DMS79 (cell line): ENCODE measurements at places on chromosomes 6 and 20.

DNA sequence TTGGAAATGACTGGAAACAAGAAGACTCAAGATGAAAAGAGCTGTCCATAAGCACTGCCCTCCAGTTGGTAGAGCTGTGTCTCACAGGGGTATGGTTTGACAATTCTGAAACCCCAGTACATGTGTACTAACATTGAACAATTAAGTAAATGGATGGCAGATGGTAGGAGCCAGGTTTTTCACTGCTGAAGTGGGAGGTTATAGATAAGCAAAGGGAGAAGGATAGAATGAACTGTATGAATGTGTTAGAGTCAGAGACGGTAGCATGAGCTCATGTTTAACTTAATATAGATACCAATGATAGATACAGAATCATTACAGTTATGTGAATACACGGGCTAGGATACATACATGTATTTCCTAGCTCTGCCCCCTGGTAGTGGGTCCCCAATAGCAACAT is 95.0 kb upstream of the SIRPA start:
- DNase-seq = no peak

GRCh38 chr20:49669601-49670189 is 44.0 kb downstream of the B4GALT5 start:
- DNase-seq = no peak

DNA sequence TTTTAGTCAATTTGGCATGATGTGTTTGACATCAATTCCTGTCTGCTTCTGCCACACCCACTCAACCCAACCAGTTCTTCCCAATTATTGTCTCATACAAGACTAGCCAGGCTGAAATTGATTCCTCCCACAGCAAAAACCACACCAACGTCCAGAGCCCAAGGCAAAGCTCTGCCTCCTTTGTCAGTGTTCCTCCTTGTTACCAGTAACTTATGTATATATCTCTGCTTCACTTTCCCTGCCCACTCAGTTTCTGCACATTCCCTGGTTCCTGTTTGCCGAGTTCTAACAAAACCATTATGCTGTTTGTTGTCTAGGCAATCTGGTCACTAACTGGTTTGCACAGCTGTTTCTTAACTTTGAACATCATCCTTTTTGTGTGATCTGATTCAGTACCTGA is 547.9 kb upstream of the PTCHD4 start:
- DNase-seq = no peak

DNA sequence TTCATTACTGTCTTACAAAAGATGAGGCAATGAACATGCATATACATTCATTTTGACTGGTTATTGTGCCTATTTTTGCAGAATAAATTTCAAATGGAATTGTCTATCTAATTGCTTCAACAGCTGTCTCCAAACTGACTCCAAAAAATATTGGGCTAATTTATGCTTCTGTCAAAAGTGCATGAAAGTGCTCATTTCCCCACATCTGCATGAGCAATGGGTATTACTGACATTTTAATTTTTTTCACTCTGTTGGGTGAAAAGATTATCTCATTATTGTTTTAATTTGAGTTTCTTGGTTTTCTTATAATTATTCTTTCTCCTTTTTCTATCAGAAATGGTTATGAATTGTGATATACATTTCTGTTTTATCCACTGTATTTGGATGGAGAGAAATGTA is 404.2 kb downstream of the QKI start:
- DNase-seq = no peak

- no peak for DNase-seq
Observed at GRCh38 chr20:59515013-59515905, 89.1 kb upstream of the PHACTR3 start.

- no peak for DNase-seq
Observed at GRCh38 chr6:158022749-158023596, 41.3 kb downstream of the SYNJ2 start.

DNA sequence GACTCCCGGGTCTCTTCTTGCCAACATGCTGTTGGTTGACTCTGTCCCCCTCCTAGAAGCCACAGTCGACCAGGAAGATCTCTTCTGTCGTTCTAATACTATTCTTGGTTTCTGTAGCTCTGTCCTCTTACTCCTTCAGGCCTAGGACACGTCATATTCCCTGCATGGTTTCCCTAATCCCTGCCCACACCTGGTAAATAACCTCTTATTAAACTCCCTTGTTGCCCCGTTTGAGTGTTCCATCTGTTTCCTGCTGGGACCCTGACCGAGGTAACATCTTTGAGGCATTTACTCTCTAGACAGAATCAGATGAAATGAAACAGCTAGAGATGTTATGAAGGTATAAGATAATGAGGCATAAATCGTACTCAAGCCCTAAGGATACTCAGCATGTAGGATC is 68.1 kb downstream of the PLCB4 start:
- DNase-seq = no peak

GRCh38 chr20:52251136-52251700 is 59.6 kb upstream of the ZFP64 start:
- no peak for DNase-seq

DNA sequence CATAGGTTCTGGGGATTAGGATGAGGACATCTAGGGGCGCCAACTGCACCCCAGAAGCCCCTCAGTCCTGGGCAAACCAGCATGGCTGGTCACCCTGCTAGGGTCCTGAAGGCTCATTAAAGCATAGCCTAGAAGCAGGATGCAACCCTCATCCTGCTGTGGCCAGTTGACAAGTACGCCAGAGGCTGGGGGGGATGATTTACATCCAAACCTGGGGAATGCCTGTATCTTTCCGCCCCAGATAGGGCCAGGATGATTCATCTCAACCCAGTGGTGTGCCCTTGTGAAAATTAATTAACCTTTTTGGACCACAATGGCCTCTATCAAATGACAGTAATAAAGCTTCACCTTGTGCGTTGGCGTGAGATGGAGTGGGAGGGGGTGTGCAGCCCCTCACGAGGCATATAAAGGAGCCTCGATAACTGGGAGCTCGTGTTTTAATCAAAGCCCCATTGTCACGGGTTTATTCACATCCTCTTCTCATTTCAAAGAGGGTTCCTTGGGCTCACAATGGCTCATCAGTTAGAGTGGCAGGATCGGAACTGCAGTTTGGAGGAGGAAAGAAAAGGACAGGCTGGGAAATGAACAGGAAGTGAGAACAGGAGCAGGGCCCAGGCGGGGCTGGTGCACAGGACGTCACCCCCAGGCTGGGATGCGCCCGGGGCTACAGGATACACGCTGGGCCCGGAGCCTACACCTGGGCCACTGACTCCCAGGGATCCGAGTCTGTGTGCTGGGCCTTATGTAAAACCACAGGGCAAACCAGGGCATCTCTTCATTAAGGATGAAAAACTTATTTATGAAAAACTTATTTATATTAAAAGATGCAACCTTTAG is 121.8 kb upstream of the PHACTR3 start:
- DNase-seq = no peak

DNA sequence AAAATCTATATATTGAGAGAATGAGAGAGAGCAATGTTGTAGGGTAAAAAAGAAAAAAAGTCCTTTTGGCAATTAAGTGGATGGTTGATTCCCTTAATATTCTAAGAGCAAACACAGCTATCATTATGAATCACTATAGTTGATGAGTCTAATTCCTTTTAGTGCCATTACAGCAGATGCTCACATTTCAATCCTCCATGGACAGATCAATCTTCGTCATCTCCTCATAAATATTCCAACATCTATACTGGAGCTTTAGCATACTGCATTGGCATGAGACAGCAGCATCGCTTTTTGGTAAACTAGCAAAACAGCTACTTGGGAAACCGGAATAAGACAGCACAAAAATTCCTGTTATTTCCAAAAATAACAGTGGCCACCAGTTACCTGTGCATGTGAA is 796.7 kb downstream of the QKI start:
- DNase-seq = no peak

- DNase-seq = no peak
Observed at GRCh38 chr20:6533761-6534479, 233.6 kb upstream of the BMP2 start.

- no peak for DNase-seq
Observed at GRCh38 chr6:135231469-135231844, 50.3 kb downstream of the MYB start.

DNA sequence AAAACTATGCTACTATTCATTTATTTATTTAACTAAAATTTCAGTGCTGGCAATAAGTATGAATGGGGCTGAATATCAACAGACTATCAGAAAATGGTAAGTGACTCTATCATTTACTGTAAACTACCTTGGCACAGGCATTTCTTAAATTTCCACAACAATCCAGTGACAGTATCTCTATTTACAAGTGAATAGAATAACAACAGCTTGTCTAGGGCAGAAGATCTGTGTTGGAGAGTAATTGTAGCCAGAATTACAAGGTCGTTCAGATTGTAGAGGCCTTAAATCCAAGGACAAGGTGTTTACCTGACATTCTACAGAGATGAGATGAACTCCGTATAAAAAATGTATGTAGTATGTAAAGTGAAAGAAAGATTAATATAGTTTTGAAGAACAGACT is 193.8 kb upstream of the SIM1 start:
- DNase-seq = no peak

- DNase-seq = no peak
Observed at GRCh38 chr6:148500402-148500801, 157.8 kb downstream of the SASH1 start.

GRCh38 chr6:30490026-30490876 is 942 bp downstream of the HLA-E start:
- DNase-seq = no peak

DNA sequence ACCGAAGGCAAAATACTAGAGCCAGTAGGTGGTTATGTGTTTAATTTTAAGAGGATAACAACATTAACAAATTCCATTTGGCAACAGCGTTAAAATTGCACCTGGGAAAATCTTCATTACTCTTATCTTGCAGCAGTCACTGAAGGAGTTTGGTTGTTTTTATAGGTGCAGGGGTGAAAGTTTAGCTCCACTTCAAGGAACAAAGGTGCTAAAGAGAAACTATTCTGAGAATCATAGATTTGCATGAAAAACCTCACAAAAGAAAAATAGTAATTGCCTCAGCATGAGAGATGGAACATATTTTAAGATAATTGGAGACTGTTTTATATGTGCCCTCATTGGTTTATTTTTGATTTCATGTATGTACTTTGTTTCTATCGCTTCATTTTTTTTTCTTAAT is 444.4 kb downstream of the UTRN start:
- DNase-seq = no peak

DNA sequence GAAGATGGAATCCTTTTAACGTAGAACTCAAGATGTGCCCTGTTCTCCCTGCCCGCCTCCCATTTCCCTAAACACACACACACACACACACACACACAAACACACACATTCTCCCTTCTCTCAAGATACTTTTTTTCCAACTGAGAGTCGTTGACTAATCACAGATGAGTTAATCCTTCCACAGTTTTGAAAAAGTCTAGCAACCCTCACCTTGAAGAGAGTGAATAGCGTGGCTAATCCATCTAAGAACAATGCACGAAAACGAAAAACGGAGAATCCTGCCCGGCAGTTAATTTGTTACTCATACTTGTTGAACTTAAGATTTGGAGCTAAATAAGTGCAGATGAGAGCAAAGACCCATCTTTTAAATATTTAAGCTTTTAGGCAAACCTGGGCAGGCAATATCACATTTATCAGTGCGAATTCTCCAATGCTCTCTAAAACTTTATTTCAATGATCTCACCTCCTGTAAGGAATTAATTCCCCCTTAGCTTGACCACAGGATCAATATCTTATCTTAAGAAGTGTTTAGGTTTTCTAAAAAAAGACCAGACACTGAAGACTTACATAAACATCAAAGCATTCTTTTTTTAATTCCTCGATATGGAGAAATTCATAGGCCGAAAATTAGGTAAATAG is 1.1 kb downstream of the AGPAT4 start:
- DNase-seq = peak; percentile 26

GRCh38 chr6:8743170-8743745 is 307.9 kb upstream of the SLC35B3 start:
- no peak for DNase-seq

DNA sequence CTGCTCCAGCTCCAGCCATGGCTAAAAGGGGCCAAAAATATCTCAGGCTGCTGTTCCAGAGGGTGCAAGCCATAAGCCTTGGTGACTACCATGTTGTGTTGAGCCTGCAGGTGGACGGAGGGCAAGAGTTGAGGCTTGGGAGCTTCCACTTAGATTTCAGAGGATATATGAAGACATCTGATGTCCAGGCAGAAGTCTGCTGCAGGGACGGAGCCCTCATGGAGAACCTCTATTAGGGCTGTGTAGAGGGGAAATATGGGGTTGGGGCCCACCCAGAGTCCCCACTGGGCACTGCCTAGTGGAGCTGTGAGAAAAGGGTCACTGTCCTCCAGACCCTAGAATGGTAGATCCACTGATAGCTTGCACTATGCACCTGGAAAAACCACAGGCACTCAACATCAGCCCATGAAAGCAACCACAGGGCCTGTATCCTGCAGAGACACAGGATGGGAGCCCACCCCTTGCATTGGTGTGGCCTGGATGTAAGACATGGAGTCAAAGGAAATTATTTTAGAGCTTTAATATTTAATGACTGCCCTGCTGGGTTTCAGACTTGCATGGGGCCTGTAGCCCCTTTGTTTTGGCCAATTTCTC is 70.5 kb downstream of the NINL start:
- no peak for DNase-seq

DNA sequence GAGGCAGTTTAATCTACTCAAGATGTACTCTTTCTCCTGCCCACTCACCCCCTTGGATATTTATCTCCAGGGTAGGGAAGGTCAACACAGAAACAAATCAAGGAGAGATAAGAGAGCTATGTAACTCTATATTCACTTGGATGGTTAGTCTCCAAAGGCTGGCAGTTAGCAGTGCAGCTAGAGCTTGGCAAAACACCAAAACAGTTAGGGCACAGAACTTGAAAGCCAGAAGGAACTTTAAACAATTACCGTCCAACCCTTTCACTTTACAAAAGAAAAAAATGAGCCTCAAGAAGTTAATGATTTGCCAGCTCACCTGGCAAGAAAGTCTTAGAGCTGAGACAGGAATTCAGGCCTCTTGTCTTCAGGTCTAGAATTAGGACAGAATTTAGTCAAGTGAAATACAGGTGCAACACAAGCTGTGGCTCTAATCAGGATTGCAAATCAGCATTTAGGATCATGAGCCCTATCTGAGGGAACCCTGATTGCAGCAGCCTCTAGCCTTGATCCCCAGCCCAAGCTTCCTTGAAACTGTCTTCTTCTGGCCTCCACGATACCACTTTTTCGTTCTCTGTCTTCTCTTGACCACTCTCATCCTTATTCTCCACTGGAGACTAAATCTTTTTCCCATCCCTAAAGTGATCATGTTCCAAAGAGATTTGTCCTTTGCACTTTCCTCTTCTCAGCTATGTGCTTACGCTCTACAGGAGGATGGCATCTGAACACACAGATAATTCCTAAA is 14.9 kb downstream of the NEDD9 start:
- peak; percentile 17 for DNase-seq

GRCh38 chr6:2514965-2515543 is 235.7 kb downstream of the MYLK4 start:
- no peak for DNase-seq

- peak; percentile 72 for DNase-seq
Observed at GRCh38 chr6:40500227-40500626, 86.9 kb downstream of the LRFN2 start.

- DNase-seq = no peak
Observed at GRCh38 chr20:60903325-60903971, 348.6 kb upstream of the CDH4 start.

GRCh38 chr6:73779943-73780342 is 83.9 kb downstream of the CD109 start:
- DNase-seq = no peak

GRCh38 chr20:3658716-3659491 is 4.3 kb downstream of the GFRA4 start:
- no peak for DNase-seq

GRCh38 chr20:53941680-53942471 is 128.5 kb downstream of the BCAS1 start:
- no peak for DNase-seq
